ENCODE measurements at places on chromosomes 7 and 10. TPM values are rescaled to one million over a fixed set of nuclear protein-coding genes. Genes with fewer than 3 reads are reported as not detected.

Gene KCND2
- total RNA-seq: 0.63 TPM

Gene PDE6C
- total RNA-seq: not detected

Gene CTAGE6
- not detected for total RNA-seq

Gene PI4K2A
- 18.8 TPM for total RNA-seq

Gene CDK1
- 61.1 TPM for total RNA-seq

Gene PFKFB3
- total RNA-seq: 25.0 TPM

Gene EPHA1
- total RNA-seq: 103 TPM

Gene SRGN
- total RNA-seq: not detected

Gene SLC26A3
- not detected for total RNA-seq

Gene ADCYAP1R1
- 0.99 TPM for total RNA-seq

Gene NEUROD6
- not detected for total RNA-seq

Gene KIF11
- total RNA-seq: 39.8 TPM

Gene SAMD8
- 38.3 TPM for total RNA-seq

Gene PLEKHS1
- not detected for total RNA-seq

Gene EPO
- 0.35 TPM for total RNA-seq

Gene EBLN1
- not detected for total RNA-seq

Gene PNLIPRP2
- 0.78 TPM for total RNA-seq

Gene SPDYE2
- not detected for total RNA-seq

Gene ZNF804B
- total RNA-seq: 0.23 TPM

Gene ADIRF
- total RNA-seq: 1.4 TPM

Gene GARIN1A
- 0.63 TPM for total RNA-seq

Gene LRRC72
- total RNA-seq: not detected

Data from endodermal cell (in vitro differentiated cells).